MM.1S (cell line): ENCODE measurements at places on chromosomes 12 and 14.
A peak's percentile ranks its signal among the peaks of the same experiment; 100 is the strongest.

DNA sequence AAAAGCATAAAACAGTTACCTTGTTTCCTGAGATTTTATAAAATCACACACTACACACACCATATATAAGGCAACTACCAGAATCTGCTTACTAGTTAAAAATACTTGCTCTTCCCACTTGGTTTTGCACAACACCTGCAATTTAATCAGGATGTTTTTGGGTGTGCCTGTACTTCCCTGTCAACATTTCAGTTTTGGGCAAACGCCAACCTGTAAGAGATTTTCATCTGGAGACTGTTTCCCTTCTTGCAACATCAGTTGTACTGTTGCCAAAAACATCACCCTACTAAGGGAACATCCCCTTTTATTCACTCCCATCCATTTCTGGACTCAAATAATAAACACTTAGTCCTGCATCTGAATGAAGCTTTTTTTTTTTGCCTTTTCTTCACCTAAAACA is 172.3 kb downstream of the DUSP6 start:
- no peak for DNase-seq

GRCh38 chr12:121717041-121717699 is 4.6 kb downstream of the TMEM120B start:
- no peak for DNase-seq

- DNase-seq, result peak; percentile 69
Measured at GRCh38 chr14:70907176-70907995, at the start of gene PCNX1. TSS of gene PCNX1 (plus strand) at chr14:70907459. CDS start at chr14:70907851, 392 bp downstream.

GRCh38 chr12:84085046-84085445 is 827.6 kb downstream of the SLC6A15 start:
- DNase-seq, result no peak

GRCh38 chr14:54593860-54594259 is 26.9 kb downstream of the SAMD4A start:
- DNase-seq, result no peak

DNA sequence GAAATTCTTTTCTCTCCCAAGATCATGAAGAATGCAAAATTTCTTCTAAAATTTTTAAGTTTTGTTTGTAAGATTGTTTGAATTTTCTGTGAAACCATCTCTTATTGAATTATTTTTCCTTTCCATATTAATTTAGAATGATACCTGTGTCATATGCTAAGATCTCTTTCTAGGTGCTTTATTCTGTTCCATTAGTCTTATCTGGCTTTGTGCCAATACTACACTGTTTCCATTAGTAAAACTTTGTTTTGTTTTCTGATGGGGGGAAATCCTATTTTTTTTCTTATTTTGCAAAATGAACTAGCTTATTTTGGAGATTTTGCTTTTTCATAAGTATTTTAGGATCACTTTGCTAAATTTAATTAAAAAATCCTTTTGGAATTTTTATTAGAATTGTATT is 193.9 kb downstream of the FUT8 start:
- no peak for DNase-seq

DNA sequence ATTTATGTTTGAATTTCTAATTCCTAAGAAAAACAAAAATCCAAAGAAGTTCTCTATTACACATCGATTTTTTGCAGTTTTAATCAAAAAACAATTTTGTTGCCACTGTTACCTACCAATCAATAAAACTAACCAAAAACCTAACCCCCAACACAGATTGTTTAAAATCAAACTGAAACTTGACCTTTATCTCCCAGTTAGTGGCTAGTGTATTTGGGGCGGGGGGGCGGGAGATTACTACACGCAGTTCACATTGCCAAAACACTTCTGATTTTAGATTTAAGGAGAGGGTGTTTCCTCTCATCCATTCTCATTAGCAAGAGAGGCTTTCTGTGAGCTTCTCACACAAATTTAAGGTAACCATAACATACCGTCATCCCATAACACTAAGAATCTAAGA is 6.4 kb downstream of the CDC42BPB start:
- DNase-seq, result no peak

DNA sequence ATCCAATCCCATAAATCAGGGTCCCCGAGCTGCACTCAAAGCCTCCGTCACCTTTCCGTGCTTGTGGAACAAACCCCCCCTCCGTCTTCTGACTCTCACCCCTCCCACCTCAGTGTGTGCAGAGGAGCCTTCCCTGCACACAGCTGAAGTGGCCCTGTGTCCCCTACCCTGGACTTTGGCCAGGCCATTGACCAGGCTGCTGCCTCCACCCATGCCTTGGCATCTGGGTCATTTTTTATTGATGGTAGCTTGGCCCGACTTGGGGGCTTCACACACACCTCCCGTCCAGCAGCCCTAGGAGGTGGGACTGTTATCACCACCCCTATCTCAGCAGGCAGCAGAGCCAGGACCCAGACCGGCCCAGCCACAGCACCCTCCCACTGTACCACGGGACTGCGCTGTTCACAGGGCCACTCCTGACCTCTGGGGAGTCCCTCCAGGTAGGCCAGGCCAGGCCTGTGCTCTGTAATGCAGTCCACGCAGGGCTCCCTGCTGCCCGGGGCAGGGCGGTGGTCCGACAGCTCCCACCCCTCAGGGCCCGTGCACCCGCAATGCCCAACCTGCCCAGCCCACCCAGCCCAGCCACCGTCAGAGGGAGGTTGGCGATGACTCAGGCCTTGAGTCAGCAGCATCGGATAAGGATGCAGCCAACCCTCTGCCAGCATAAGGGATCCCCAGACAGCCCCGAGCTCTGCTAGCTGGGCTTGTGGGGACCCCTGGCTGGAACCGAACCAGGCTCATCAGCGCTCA is 9.2 kb upstream of the INF2 start:
- no peak for DNase-seq

GRCh38 chr12:106839333-106839732 is 64.9 kb downstream of the RIC8B start:
- DNase-seq, result no peak

GRCh38 chr12:104648756-104649155 is 192.0 kb downstream of the CHST11 start:
- DNase-seq, result no peak

DNA sequence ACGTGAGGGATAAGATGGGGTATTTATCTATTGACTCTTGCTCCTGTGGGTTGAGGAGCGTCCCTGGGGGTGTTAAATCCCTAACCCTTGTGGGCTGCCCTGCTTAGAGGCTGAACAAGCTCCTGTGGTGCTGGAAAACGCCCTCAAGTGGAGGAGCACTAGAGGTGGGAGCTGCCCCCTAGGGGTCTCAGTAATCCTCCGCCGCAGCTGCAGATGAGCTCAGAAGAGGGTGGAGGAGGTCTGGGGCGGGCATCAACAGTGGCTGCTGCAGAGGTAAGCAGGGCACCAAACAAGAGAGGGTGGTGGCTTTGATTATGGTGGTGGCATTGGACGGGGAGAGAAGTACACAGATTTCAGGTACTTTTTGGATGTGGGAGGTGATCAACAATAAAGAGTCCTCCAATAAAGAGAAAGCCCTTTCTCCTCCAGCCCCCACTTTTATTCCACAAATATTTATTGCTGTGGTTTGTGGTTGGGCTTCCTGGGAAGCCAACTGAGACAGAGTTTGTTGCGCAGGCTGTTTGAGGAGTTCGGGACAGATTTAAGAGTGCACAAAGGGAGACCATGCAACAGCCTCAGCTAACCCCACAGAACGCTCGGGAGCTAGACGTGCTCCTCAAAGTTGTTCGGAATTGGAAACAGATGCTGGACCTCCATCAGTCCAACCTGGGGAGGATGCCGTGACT is 179.9 kb downstream of the ADCK1 start:
- DNase-seq, result no peak

DNA sequence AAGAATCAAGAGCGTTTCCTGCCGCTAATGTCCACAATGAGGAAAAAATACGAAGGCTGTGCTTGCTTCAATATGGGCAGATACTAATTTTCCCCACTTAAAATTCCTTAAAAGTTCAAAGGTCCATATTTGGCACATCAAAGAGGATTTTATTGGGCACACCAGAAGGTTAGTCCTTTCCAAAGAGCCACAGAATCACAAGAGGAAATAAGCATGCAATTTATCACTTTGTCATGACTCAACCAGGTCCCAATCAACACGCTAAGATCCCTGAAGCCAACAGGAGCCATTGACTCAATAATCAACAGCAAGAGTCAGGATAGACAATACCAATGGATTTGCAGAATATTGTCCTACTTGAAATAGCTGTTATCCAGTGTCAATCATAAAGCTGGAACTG is 80.6 kb downstream of the MAP1LC3B2 start:
- DNase-seq, result no peak

DNA sequence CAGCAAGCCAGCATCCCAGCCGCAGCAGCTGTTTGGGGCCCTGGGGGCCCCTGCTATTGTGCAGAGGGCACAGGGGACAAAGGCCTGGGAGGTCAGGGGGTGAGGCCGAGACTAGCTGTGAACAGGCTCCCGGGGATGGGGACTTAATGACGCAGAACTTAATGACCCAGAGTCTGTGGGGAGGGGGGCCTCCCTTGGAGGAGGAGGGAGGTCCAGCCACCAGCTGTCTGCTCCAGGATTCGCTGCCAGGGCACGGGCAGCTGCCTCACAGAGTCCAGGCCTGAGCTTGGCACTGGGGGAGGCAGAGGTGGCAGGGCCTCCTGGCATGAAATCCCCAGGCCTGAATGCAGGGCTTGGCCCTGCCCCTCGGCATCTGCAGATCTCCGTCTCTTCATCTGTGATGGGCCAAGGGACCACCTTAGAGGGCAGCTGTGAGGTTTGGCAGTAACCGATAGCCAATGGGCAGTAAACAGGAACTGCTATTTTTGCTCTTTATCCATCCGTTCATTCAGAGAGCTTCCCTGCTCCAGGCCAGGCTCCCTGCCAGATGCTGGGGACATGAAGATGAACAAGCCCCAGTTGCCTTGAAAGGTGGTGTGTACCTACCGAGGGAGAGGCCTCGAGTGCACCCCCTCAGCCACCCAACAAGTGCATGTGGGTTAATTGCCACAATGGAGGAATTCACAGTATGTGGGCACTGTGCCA is 6.7 kb downstream of the FAM222A start:
- DNase-seq, result no peak

DNA sequence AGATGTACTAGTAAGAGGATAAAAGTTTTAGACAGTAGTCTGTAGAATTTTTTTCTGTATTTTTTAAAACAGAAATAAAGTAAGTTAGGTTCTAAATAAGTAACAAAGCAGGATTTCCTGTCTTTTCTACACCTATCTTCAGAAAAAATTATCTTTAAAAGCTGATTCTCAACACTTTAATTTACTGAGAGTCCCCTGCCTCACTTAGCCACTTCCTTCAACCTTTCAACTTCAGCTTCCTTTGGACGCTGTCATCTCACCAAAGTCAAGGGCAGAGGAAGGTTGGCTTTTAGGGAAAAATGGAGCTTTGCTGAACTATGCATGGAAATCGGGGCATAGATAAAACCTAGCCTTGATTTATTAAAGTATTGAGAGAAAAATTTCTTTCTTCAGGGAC is 44.9 kb upstream of the CERS5 start:
- no peak for DNase-seq

DNA sequence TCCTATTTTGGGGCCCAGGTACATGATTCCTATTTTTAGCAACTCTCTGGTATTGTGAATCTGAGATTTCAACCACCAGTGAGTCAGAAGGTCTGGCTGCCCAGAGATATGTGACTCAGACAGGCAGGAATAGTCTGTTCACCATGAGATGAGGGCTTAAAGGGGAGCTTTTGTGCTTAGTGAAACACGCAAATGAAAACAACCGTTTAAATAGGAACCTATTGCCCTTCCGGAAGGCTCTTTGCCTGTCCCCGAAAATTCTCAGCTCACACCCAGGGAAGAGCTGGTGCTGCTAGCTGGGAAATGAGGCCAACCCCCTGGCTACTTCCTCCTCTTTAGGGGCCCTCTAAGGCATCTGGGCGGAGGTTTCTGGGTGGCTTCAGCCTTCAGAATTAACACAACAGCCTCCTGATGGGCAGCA is 283.6 kb downstream of the CACNA1C start:
- DNase-seq, result peak; percentile 92

DNA sequence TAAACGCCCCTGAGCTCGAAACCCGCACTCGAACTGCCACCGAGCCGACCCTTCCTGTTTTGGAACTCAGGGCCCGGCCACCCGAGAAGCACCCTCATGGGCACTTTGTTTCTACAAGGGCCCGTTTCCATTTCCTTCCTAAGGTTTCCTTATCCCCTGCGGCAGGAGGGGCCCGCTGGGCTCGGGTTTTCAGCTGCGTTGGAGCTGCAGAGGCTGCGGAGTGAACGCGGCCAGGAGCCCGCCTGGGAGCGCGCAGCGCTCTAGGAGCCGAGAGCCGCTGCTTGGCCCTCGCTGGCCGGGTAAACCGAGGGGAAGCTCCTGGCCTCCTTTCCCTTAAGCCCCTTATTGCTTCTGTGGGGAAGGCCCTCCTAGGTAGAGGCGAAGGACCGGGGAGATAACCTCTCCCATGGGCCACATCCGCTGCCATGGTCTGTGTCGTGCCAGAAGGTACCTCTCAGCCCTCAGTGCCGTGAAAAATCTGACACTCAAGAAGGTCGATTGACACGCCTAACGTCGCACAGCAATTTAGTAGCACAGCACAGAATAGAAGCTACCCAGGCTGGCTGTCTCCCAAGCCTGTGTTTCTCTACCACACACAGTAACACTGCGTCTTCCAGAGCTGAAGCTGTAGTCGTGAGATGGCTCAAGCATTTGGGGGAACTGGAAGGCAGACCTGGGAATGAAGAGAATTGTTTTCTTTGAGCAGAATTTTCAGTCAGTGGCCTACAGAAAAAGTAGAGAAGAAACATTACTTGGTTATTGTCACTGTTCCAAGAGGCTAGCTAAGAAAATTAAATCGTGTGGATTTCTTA is 12.9 kb upstream of the CALM1 start:
- peak; percentile 35 for DNase-seq

- no peak for DNase-seq
Measured at GRCh38 chr12:110796952-110797351, 49.8 kb upstream of the CCDC63 start.

- no peak for DNase-seq
Measured at GRCh38 chr12:128702371-128702770, 121.4 kb downstream of the SLC15A4 start.

DNA sequence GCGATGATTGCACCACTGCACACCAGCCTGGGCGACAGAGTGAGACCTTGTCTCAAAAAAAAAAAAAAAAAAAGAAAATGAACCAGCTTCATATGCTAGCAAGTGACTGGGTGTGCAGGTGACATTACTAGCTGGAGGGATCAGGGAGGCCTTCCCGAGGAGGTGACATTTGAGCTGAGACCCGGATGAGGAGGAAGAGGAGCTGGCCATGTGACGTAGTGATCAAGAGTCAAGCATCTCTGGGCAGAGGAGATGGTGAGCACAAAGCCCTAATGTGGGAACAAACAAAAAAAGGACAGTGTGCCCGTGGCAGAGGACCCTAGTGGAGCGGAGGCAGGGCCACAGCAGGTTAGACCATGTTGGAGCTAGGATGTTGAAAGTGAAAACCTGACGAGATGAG is 3.5 kb upstream of the PTPN6 start:
- DNase-seq, result no peak
